Mesenteric fat pad (tissue), 1 donor: ENCODE measurements at places on chromosomes 1 and 21. TPM values are rescaled to one million over a fixed set of nuclear protein-coding genes. Genes with fewer than 3 reads are reported as not detected.

OR6N1 gene
- not detected for total RNA-seq

CASQ2 gene
- total RNA-seq, result 1.5 TPM

C8A gene
- total RNA-seq, result not detected

DNA sequence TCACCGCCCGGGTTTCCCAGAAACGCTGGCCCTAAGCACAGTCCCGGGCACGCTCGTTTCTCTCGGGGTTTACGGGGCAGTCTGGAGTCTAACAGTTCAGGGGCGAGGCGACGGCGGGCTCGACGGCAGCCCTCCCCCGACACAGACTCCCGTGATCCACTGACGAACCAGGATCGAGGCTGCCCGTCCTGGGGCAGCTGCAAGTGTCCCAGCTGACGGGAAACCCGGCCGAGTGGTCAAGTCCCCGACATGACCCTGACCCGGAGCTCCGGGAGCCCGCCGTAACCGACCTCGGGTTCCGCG lies 494 bp downstream of the UBE2J2 start:
- DNase-seq, result no peak

GRCh38 chr1:215780641-215781040 lies 213.5 kb downstream of the KCTD3 start:
- DNase-seq, result no peak

GRCh38 chr1:108592030-108592759 lies 32.3 kb downstream of the EEIG2 start:
- DNase-seq, result no peak

DNA sequence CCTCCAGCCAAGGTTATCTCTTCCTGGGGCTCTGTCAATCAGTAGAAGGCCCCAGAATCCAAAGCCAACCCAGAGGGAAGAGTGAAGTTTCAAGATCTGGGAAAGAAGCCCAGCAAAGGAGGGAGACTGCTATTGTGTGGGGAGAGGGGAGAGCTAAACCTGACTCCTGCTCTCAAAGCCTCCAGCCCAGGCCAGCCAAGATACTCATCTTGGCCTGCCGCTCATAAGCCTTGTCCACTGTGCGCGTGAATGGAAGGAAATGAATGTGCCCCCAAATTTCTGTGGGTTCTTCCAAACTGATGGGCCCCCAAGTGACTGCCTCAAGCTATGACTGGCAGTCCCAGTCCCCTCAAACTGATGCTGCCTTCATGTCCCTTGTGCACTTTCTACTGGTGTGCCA lies 2.0 kb downstream of the PLXNA2 start:
- no peak for DNase-seq

GRCh38 chr1:162381383-162381782 lies at the start of gene C1orf226:
C1orf226 (plus strand) TSS chr1:162381728; CDS start chr1:162381902, 174 bp downstream.
- DNase-seq, result no peak

- DNase-seq, result no peak
Observed at GRCh38 chr1:212737559-212737958, 37.9 kb upstream of the BATF3 start.
